T1000 (cell line): ENCODE measurements at places on chromosomes 7 and 10.

DNA sequence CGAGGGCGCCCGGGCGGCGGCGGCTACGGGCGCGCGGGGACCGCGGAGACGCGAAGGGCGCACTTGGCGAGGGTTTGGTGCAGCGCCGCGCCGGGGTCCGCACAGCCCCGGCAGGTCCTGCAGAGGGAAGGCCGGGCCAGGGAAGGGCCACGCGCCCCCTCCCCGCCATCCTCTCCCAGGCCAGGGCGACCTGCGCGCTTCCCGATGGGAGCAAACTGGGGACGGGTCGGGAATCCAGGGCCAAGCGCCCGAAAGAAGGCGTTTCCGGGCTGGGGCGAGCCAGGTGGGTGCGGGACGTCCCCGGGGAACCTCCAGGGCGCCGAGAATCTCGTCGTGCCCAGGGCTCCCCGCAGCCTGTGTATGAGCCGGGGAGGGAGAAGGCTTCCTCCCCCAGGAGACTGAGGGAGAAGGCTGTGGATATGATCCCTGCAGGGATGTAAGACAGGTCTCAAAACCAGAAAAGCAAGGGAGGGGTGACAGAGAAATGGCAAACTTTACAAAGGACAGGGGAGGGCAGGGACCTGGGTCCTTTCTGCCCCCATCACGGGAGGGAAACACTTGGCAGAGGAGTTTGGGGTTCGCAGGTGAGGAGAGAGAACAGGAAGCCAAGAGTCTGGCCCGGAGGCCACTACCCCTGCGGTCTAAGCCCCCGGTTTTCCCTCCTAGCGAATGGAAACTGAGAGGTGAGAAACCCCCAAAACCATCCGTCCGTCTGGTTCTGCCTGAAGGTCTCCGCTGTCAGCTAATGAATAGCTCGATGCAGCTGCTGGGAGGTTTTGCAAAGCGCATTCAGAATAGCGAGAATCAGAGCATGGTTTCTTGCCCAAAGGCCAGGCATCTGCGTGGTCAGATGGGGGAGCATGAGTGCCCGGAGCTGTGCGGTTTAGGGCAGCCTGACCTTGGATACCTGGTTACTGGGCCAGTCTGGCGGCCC is 674 bp downstream of the AMZ1 start:
- no peak for DNase-seq

DNA sequence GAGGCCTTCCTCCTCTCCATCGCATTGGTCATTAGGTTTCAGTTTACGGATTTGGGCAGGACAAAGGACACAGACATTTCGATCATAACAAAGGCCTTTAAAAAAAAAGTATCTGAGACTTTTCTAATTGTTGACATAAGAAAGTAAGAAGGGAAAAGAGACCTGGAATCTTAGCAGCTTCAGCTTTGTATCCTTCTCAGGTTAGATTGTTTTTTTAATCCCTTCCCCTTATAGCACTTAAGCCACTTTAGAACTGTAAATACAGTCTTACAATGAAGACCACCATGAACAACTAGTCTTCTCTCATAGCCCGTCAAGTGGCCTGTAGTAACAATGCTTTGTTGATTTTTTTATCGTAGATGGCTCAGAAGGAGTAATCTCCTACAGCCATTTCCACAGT is 45.2 kb downstream of the LMTK2 start:
- no peak for DNase-seq

- no peak for DNase-seq
Measured at GRCh38 chr7:44618753-44619152, 12.3 kb downstream of the OGDH start.

- no peak for DNase-seq
Measured at GRCh38 chr7:139875821-139876241, 46.8 kb downstream of the TBXAS1 start.

DNA sequence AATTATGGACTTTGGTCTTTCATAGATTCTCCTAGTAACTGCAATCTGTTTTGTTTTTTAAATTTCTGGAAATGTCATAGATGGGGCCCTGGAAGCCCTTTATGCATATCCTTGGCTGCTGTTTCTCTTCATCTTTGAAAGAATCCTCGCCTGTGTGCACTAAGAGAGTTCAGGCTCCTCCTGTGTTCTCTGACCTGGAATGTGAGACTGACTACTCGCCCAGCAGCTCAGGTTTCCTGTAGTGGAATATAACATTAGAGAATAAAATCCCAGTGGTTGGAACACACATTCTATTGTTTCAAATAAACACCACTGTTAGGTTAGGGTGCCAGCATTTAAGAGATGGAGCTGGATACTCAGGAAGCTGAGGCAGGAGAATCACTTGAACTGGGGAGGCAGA is 56.3 kb downstream of the WDFY4 start:
- no peak for DNase-seq

- no peak for DNase-seq
Measured at GRCh38 chr7:99844328-99844727, 16.5 kb downstream of the CYP3A43 start.

- DNase-seq, result peak; percentile 73
Measured at GRCh38 chr7:44073664-44074348, 8.4 kb upstream of the PGAM2 start.

DNA sequence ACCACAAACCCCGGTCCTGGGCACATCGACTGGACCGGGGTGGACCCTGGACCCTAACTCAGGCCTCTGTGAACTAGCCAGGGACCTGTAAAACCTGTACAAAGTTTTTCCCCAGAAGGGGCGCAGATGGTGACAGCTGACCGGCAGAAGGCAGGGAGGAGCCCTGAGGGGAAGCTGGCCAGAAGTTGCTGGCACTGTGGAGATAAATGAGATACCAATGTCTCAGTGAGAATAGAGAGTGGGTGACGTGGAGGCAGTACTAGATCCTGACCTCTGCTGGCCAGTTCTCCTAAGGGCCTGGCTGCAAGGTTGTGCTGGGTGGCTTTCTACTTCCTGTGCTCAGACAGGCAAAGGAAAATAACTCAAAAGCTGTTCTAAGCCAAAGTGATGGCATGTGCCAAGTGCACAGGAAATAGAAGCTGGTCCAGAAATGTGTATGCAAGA is 10.6 kb upstream of the TSPAN14 start:
- DNase-seq, result no peak

DNA sequence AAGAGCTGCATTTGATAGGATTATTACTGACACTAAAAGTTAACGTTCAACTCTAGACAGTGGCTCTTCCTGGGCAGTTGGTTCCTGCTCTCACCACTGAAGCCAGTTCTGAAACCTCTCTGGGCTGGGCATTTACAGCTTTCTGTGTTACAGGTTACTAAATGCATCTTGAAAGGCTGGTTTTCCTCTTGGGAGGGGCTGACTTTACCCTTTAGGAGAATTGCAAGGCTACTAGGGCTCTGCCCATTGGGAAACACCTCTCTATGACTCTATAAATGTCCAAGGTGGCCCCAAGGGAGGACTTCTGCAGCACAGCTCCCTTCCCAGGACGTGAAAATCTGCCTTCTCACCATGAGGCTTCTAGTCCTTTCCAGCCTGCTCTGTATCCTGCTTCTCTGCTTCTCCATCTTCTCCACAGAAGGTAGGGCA is at the start of gene GPR15LG:
Gene GPR15LG, plus strand, starts transcription at position 301 of the 429 bp plus-strand sequence. Its CDS starts 51 bp downstream, at position 352.
- DNase-seq, result no peak

DNA sequence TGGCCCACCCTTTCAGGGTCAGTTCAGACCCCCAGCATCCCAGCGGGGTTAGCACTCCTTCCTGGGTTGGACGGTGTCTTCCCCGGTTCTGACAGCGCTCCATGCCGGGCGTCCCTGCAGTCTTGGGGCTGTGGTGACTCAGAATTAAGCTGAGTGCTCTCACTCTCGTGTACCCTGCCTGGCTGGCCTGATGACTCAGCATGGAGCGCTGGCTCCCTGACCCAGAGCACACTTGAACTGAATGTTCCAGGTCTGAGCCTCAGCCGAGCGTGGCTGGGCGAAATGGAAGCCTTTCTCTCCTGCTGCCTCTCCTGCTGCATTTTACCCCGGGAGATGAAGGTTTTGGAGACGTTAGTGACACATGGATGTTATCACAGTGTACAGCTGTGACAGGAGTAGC is 7.1 kb downstream of the BAG3 start:
- DNase-seq, result peak; percentile 80

GRCh38 chr10:1968257-1969033 is 231.1 kb upstream of the ADARB2 start:
- no peak for DNase-seq

GRCh38 chr10:47400251-47400650 is 16.2 kb upstream of the ZNF488 start:
- DNase-seq, result no peak

GRCh38 chr10:71368643-71369042 is 28.1 kb upstream of the CDH23 start:
- no peak for DNase-seq

GRCh38 chr10:60281331-60281730 is 108.3 kb downstream of the ANK3 start:
- no peak for DNase-seq

DNA sequence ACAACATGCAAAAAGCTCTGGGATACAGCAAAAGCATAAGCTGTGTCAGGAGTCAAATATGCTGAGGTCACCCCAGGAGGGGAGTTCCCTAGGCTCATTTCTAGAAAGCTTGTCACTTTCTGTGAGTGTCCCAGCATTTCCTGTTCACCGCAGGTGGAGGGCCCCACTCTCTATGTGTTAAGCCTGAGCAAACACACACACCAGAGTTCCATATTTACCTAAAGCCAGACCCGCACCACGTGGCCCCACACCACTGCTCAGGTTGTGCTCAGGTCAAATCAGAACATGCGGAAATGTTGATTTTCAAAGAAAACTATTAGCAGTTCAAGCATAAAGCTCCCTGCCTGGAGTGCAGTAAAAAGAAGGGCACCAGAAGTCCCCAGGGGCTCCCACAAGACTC is 259.6 kb upstream of the PPP2R2D start:
- DNase-seq, result no peak

DNA sequence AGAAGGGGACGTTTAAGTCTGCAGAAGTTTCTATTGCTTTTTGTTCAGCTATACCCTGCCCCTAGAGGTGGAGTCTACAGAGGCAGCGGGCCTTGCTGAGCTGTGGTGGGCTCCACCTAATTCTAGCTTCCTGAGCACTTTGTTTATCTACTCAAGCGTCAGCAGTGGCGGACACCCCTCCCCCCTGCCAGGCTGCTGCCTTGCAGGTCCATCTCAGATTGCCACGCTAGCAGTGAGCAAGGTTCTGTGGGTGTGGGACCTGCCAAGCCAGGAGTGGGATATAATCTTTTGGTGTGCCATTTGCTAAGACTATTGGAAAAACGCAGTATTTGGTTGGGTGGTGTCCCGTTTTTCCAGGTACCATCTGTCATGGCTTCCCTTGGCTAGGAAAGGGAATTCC is 147.3 kb upstream of the PRPS1L1 start:
- DNase-seq, result no peak
